NCI-H187 (cell line): ENCODE measurements at places on chromosomes 5 and 9.

DNA sequence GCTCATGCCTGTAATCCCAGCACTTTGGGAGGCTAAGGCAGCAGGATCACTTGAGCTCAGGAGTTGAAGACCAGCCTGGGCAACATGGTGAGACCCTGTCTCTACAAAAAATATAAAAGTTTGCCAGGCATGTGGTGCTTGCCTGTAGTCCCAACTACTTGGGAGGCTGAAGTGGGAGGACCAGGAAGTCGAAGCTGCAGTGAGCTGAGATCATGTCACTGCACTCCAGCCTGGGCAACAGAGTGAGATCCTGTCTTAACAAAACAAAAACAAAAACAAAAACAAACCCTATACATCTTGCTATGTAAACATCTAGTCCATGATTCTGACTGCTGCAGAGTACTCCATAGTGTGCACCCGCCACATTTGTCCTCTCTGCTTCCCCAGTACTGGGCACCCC is 19.8 kb upstream of the PPP2CA start:
- DNase-seq: no peak

GRCh38 chr9:125536776-125537175 is 170.2 kb downstream of the MAPKAP1 start:
- DNase-seq: no peak

DNA sequence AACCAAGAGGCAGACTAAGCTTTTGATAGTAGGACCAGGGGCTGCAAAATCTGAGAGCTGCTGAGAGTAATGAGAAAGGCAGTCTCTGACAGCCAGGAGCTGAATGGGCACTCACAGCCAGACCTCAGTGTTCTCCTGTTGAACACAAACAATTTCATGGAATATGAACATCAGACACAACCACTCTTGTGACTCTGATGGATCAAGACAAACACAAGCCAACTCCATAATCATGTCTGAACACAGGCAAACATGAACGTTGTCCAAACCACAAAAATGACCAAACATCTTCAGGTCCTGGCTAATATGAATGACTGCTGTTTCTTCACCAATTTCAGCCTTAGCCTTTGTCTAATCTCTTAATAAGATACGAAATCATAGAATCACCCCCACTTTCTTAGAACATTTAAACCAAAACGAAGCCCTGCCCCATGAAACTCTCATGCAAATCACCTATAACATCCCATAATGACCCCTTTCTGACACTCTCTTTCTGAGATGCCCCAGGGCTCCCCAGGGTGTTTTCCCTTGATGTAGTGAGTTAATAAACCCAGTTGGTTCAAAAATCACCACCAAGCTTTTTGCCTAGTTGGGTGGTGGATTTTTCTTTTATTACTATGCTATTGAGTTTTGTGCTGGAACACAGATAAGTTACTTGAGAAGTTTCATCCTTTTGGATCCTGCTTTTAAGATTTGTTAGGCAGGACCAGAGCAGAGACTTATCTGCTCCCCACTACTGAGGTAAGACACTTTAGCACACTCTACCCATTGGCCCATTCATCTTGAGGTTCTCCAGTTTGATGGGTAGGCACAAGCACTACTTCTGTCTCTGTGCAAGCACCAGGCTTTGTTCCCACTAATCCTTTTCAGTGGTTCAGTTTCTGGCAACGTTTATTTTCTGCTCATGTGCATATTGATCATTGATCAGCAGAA is 5.9 kb upstream of the ERAP2 start:
- no peak for DNase-seq

DNA sequence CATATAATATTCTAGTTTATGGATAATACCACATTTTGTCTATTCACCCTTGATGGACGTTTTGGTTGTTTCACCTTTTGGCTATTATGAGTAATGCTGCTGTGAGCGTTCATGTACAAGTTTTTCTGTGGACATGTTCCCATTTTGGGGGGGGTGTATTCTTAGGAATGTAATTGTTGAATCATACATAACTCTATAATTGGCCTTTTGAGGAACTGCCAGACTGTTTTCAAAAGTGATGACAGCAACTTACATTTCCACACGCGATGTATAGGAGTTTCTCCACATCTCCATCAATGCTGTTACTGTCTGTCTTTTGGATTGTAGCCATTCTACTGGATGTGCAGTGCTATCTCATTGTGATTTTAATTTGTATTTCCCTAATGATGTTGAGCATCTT is 69.8 kb downstream of the SLC46A2 start:
- DNase-seq: no peak

- no peak for DNase-seq
Measured at GRCh38 chr9:122354536-122355199, 16.2 kb upstream of the PTGS1 start.

DNA sequence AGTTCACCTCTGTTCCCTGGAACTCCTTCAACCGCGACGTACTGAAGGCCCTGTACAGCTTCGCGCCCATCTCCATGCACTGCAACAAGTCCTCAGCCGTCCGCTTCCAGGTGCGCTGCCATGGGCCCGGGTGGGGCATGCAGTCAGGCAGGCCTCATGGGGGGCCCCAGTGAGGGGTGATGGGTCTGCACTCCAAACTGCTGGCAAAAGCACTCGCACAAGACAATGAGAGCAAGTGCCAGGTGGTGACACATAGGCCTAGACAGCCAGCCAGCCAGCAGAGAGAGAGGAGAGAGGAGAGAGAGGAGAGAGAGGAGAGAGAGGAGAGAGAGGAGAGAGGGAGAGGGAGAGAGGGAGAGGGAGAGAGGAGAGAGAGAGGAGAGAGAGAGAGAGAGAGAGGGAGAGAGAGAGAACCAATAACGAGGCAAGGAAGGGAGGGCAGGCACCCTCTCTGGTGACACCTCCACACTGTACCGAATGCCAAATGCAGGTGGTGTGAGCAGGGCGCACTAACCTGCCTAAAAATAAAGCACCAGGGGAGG is 21.0 kb downstream of the DBH start:
- DNase-seq: no peak

DNA sequence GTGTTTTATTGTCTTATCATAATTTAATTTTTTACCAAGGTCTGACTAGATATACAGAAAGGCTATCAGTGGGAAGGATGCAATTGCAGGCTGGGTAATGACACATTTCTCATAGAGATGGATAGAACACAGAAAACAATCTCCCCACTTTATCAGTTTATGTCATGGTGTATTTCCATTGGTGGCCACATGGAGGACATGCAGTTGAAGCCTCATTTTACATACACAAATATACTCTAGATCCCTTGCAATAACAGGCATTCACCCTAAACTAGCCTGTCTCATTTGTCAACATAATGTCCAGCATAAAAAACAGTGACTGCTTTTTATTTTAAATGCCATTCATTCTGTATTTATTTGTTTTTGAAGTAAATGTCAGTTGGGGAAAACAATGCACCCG is 526.3 kb downstream of the GABRG2 start:
- no peak for DNase-seq

DNA sequence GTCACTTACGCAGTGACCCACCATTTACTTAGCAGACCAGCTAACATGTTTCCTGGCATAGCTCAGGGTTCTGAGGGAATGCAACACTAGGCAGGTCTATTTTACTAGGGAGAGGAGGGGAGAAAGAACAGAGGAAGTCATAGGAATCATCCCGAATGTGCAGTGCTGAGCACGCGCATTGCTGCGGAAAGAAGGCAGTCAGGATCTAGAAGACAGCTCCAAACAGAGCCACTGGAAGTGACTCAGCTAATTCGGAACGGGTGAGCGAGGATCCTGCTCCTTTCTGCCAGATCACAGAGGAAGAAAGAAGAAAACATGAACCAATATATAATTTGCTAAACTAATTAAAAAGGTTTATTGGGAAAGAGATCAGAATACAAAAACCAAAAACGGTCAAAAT is 339.8 kb downstream of the EFNA5 start:
- DNase-seq: no peak

- DNase-seq: no peak
Measured at GRCh38 chr9:121633119-121633714, 18.2 kb upstream of the DAB2IP start.

DNA sequence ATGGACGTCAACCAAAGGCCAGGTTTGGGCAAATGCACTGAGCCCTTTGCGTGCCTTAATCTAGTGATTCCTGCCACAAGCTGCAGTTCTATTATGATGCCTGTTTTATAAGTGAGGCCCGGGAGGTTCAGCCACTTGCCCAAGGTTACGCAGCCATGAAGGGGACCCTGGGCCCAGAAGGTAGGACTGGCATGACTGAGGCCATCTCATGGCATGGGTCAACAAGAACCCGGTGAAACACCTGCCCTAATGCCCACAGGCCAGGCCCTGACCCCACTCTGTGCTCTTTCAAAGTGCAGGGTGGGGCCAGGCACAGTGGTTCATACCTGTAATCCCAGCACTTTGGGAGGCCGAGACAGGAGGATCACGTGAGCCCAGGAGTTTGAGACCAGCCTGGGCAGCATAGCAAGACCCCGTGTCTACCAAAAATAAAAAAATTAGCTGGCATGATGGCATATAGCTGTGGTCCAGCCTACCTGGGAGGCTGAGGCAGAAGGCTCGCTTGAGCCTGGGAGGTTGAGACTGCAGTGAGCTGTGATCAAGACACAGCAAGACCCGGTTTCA is 8.6 kb downstream of the NINJ1 start:
- no peak for DNase-seq

DNA sequence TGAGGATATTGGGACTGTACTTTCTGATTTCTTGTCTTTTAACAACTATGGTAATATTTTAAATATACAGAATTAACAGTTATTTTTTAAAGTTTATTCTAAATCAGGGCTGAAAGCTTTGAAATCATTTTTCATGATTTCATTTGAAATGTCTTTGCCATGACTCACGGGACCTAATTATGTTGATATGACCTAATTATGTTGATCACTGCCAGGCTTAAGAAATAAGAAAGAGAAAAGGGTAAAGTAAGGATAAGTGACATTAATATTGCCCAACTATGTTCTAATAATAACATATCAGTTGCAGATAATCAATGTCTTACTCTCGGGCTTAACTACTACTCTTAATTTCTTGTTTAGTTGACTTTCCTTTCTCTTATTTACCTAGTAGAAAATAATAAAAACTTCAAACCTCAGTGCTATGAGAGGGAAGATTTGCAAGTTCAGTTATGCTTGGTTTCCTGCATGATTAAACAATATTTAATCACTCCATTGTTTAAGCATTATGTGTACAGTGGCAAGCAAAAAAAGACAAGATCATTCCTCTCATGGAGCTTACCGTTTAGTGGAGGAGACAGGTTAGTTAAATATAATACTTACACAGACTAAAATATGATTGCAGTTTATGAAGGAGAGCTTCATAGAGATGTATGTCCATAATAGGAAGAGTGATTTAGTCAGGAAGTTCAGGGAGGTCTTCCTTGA is 67.0 kb upstream of the EIF4EBP3 start:
- DNase-seq: no peak

GRCh38 chr5:41325074-41325473 is 111.7 kb upstream of the C6 start:
- no peak for DNase-seq

DNA sequence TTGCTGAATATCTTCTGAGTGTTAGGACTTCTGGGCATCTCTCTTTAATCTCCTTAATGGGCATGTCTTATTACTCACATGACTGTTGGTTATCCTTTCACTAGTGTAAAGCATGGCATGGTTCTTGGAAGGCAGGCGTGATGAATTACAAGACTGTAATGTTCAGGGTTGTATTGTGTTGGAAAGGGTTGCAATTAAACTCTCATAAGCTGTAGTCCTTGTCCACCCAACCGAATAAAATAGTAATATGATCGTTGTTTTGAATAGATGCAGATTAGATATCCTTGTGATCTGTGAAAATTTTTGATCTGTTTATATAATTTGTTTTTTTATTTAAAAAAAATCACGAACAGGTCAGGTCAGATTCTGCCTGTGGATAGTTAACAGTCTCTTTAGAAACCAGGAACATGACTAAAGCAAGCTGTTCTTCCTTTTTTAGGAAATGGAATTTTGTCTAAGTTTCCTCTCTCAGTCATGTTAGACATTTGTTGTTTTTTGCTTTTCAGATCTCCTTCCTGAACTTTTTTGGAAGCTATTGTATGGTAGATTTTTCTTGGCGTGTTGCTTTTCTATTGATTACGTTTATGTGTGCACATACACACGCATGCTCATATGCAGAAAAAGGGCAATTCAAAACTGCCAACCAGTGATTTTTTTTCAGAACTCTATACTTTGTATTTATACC is 121.8 kb downstream of the ARHGEF28 start:
- no peak for DNase-seq

DNA sequence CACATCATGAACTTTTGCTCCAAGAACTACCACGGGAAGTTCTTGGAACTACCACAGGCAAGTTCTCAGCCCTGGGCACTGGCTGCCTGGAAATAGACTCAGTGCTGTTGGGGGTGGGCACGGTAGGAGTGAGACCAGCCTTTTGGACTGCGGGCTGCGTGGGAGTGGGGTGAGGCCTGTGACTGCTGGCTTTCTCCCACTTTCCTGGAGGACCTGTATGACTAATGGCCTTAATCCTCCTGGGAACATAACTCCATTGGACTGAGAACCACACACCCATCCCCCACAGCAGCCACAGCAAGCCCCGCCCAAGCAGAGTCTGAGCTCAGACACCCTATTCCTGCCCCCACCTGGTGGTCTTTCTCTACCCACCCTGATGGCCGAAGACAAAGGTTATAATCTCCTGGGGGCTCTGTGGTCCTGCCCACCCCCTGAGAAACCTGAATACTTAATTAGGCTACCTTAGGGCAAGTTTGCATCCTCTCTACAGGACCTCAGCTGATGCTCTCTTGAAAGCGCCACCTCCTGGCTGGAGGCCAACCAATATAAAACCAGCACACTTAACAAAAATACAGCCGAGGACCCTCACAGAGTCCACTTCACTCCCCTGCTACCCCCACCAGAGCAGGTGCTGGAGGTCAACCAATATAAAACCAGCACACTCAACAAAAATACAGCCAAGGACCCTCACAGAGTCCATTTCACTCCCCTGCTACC is 112.6 kb downstream of the CACNA1B start:
- DNase-seq: no peak

DNA sequence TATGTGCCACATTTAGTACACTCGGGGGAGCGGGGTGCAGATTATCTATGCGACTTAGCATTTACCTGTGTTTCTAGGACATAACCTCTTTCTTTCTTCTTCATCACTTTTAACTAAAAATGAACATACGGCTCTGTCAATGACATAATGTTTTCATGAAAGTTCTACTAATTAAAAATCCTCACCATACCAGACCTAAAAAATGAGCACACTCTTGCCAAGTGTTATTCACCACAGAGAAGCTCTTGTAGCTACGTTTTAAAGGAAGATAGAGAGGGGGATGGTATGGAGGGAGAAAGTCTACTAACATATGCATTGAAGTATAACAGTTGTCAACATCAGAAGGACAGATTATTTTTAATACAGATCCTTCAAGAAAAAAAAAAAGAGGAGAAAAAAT is 1.6 kb downstream of the CDH10 start:
- no peak for DNase-seq

DNA sequence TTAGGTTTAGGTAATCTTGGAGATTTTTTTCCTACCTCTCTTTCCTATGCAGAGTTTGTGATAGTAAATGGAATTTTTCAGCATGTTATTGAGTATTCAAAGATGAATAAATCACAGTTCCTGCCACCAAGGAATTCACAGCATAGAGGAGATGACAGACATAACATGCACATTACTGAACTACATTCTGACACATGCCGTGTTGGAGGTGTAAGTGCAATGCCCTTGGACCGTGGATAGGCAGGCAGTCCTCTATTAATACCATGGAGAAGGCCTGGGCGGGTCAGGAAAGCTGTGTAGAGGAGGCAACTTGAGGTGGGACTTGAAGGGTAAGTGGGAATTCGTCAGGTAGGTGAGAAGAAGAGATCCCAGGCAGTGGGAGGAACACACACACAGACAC is 43.9 kb downstream of the MCCC2 start:
- no peak for DNase-seq
